ENCODE measurements at places on chromosomes 6 and 20.

GRCh38 chr6:10695086-10695657 is 400 bp downstream of the PAK1IP1 start:
- DNase-seq, result no peak

DNA sequence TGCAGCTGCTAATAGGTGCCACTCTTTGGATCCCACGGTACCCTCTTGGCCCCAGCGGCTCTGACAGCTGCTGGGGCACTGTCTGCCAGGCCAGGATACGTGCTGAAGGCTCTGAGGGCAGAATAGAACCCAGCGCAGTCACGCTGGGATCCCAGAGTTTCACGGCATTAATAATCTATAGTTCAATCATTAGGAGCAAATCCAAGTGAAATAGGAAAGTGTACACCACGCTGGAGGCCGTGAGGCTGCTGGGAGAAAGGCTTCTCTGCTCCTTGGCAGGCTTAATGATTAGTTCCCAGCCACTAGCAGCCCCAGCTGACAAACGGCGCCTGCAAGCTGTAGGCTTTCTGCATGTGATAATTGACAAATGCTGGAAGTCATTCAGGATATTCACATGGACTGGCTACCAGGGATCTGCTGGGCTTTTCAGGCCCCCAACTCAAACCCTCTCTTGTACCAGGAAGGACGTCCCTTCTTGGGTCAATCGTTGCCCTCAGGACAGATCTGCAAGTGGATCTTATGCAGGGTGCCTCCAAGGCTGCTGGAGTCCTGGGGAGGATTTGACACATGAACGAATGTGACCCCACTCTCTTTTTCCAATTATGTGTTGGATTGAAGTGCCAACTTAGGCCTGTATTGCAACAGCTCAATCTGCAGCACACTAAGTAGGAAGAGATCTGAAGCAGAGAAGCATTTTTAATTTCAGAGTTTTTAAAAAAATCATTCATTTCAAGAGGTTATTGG is 50.1 kb upstream of the INSM1 start:
- DNase-seq, result no peak

DNA sequence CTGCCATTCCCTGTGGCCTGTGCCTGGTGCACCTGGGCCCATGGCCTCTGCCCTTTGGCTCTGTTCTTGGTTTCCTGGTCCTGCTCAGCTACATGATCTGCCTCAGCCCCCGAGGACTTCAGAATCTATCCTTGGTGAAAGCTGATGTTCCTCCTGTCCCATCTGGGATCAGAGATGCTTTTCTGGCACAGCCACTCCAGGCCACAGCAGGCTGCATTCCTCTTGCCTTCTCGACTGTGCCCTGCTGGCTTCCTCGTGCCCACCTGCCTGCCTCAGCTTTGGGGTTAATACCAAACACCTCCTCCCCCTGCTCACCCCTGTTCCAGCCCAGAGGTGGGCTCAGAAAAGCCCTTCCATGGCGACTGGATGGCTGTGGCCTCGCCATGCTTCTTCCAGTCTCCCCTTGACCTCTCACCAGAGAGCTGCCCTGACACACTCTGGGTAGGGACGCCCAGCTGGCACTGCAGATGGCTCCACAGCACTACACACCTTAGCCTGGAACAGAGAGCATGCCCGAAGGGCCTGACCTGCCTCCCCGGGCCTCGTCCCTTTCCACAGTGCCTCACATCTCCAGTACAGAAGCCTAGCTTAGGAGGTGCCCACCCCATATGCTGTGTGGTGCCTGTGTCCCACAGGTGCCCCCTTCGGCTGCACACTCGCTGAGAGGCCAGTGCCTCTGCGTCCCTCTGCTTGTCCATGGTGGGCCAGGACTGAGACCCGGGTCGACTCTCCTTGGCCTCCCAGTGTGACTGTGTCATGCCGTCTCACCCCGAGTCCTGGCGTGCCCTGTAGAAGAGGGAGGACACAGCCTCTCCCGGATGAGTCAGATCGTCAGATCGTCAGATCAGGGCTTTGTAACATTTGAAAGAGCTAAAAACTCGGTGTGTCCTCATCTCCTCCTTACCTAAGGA is 148.8 kb downstream of the DTNBP1 start:
- peak; percentile 81 for DNase-seq

DNA sequence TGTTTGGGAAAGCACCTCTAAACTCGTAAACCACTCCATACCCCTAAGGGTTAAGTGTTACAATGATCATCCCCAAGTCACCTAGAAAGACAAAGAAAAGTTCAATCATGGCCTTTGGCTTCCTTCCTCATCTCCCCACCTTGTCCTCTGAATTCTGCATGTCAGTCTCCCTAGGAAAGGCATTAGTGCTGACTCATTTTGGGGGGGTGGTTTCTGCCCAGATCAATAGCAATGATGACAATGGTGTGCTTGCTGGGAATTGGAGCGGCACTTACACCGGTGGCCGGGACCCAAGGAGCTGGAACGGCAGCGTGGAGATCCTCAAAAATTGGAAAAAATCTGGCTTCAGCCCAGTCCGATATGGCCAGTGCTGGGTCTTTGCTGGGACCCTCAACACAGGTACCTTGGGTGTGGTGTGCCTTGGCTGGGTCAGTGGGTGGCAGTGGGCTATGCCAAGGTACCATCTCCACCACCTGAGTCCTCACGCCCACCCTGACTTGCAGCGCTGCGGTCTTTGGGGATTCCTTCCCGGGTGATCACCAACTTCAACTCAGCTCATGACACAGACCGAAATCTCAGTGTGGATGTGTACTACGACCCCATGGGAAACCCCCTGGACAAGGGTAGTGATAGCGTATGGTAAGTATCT is 21.2 kb downstream of the TGM3 start:
- DNase-seq, result peak; percentile 53
